ENCODE measurements at places on chromosomes 7 and 10.
A peak's percentile ranks its signal among the peaks of the same experiment; 100 is the strongest.

- no peak for DNase-seq
Measured at GRCh38 chr7:44808914-44809393, 12.5 kb downstream of the PPIA start.

- DNase-seq, result no peak
Measured at GRCh38 chr7:157936976-157937375, 600.2 kb downstream of the DNAJB6 start.

- DNase-seq, result peak; percentile 9
Measured at GRCh38 chr10:70132098-70133029, at the start of gene AIFM2. Gene AIFM2, minus strand, starts transcription at chr10:70132825. Its CDS starts 8,741 bp downstream, at chr10:70124084.

GRCh38 chr7:30968747-30969603 is 5.2 kb downstream of the GHRHR start:
- DNase-seq, result no peak

- no peak for DNase-seq
Measured at GRCh38 chr10:97861924-97862323, 12.3 kb downstream of the GOLGA7B start.

DNA sequence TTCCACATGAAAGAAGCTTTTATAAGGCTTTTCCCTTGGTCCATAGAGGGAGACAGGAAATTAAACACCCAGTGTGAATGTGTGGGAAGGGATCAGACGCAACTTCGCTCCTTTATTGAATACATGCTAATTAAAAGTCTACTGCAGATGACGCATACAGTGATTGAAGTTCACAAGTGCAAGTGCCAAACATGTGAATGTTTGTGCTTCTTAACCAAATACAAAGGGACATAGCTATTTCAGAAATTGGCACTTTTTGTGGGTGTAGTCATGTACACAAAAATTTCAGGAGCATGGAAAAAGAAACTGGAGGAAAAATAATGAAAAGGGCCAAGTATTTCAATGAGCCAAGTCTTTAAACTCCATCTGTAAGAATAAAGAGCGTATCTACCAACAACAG is 283.7 kb downstream of the SKAP2 start:
- no peak for DNase-seq

GRCh38 chr10:11610826-11611247 is 613 bp downstream of the USP6NL start:
- peak; percentile 4 for DNase-seq

DNA sequence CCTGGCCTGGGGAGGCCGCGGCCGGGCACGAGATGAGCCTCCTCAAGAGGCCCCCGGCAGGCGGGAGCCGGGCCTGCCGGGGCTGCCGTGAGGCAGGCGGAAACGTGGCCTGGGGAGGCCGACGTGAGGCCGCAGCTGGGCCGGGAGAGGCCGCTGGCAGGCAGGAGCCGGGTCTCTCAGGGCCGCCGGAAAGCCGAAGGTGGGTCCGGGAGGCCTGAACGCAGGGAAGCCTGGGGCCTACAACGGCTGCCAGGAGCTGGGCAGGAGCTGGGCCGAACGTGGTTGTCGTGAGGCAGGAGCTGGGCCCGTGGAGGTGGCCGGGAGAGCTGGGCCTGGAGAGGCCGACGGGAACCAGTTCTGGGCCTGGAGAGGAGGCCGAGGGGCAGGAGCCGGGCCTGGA is 171.9 kb downstream of the TPST1 start:
- no peak for DNase-seq

DNA sequence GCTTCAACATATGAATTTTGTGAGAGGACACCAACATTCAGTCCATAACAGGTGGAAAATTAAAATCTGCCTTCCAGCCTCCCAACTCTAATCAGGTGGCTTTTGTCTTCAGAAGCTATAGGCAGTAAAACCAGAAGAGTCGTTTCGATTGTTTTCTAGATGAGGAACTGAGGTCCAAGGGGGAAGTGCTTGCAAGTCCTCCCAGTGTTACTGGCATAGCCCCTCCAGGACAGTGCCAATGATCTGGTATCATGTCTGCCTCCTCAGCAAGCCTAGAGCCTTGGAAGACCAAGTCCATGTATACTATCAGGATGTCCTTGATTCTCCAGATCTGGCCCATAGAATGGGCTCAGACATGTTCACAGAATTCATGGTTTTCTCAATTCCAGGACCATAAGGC is 16.9 kb downstream of the CYP26A1 start:
- peak; percentile 29 for DNase-seq

DNA sequence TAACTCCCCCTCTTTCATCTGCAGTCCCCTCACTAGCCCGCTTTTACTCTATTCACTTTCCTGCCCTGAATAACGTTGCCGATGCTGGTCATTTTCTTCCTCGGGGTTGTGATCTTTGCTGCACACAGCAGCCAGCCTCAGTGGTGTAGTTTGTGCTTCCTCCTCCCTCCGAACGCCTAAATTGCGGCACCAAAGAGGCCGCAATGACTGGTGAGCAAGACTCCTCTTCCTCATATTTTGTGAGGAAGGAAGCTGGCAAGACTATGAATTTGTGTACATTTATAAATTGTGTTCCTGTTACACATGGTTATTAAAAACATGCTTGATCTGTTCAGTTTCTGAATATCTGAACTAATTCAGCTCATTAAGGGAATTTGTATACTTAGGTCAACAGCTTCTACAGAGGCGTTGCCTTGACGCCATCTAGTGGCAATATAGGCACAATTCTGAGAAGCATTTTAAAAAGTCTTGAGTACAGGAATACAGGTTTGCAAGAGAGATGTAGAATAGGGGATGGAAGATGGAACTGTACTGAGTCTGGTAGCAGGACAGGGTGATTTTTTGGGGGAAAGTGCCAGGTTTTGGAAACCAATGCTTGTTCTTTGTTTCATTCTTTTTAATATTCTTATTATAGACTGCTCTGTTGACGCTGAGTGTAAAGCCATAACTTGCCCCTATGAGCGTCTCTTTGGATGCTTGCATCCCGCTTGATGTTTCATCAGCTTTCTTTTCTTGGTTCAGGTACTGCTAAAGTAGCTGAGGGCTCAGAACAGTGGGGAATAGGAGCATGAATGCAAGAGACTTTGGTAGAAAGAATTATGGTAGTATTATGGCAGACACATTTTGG is 4.1 kb upstream of the TAS2R5 start:
- DNase-seq, result peak; percentile 38

DNA sequence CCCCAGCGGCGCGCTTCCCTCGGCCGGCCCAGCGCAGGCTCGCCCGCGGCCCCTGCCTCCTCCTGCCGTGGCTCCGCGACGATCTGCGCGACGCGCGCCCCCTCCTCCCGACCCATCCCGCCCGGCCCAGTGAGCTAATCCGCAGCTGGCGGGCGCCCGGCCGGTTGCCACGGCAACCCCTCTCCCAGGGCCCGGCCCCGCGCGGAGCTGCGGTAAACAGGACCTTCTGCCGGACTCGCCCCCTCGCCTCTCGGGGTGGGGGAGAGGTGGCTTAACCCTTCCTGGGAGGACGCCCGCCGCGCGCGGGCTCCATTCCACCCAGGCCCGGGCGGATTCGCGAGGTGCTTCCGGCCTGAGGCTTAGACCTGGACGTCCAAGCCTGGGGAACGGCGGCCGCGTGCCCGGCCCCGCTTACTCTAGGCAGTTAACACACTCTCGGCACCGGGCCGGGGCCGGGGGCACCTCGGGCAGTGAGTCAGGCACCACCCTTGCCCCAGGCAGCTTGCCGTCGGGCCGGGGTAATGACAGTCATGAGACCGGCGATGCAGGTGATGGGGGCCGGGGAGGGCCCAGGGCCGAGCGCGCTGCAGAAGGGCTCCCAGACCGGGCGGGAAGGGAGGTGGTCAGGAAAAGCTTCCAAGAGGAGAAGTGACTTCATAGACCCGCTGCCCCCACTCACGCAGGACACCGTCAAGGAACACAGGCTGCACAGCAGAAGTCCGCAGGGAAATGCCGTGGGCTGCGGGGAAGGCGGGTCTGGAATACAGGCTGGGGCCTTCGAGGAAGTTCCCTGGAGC is at the start of gene DENND2A:
TSS of gene DENND2A (minus strand) at position 87 of the 797 bp plus-strand sequence. CDS start 38,416 bp downstream, outside the sequence.
- DNase-seq, result no peak

DNA sequence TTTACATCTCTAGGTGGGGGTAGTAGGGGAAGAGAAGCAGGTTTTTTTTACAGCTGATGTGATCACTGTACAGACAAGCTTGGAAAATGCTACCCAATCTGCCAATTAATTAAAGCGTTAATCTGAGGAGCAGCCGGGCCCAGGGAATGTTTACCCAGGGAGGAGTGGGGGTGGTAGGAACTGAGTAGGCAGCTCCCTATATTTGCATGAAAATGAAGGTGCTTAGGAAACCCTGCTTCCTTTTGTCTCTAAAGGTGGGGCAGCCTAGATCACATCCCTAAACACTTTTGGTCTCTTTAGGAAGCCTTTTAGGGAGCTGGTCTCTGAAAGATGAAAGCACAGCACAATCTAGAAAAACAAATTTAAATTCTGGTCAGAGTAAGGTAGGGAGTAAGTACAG is 53.0 kb upstream of the NFKB2 start:
- no peak for DNase-seq

GRCh38 chr7:117019287-117019686 is 66.0 kb downstream of the ST7 start:
- DNase-seq, result no peak
